ENCODE measurements at places on chromosomes 12 and 14.

GRCh38 chr14:101478096-101478495 is 83.2 kb upstream of the DIO3 start:
- H3K27ac ChIP-seq: no peak overlapping the region
- DNase-seq: peak; percentile 17
- no peak overlapping the region for H3K4me3 ChIP-seq
- H3K4me1 ChIP-seq: peaks cover 33% of the 10 kb centered on the region
- no peaks in the 10 kb centered on the region for H3K27me3 ChIP-seq
- no peaks in the 10 kb centered on the region for H3K36me3 ChIP-seq

GRCh38 chr14:68784226-68784910 is 8.5 kb downstream of the ZFP36L1 start:
- peak; percentile 13 for DNase-seq
- peaks cover 21% of the 10 kb centered on the region for H3K36me3 ChIP-seq
- peaks cover 60% of the 10 kb centered on the region for H3K4me1 ChIP-seq
- H3K27ac ChIP-seq: no peak overlapping the region
- H3K4me3 ChIP-seq: no peak overlapping the region
- no peaks in the 10 kb centered on the region for H3K27me3 ChIP-seq

DNA sequence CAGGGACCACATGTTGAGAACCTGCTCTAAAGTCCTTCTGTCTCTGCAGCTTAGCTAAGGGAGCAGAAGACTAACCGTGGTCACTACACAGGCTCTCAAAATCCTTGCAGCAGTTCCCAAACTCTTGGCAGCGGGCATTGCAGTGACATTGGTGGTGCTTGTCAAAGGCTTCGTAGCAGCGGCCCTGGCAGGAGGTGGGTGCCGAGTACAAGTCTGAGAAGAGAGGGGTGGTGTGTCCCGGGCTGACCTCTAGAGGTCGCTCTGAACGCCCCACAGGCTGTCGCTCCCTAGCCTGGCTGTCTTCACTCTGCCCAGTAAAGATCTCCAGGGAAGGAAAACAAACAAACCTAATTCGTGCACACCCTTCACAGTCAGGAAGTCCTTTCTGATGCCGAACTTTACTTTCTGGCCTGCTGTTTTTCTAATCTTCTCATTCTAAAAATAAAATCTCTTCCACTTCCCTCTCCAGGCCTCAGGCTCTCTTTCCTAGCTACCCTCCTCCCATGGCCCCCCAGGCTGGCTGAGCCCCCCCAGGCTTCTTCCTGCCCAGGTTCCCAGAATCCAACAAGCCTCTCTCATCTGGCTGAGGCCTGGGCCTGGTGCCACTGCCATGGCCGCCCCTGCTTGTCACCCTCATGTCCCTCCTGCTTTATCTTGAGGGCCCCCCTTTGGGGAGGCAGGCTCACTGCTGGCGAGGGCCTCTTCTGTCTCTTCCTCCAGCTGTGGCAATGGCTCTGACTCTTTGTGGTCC is 7.7 kb downstream of the ENDOU start:
- peak overlapping the region; percentile 84 for H3K27ac ChIP-seq
- peak; percentile 52 for DNase-seq
- no peak overlapping the region for H3K4me3 ChIP-seq
- no peaks in the 10 kb centered on the region for H3K36me3 ChIP-seq

DNA sequence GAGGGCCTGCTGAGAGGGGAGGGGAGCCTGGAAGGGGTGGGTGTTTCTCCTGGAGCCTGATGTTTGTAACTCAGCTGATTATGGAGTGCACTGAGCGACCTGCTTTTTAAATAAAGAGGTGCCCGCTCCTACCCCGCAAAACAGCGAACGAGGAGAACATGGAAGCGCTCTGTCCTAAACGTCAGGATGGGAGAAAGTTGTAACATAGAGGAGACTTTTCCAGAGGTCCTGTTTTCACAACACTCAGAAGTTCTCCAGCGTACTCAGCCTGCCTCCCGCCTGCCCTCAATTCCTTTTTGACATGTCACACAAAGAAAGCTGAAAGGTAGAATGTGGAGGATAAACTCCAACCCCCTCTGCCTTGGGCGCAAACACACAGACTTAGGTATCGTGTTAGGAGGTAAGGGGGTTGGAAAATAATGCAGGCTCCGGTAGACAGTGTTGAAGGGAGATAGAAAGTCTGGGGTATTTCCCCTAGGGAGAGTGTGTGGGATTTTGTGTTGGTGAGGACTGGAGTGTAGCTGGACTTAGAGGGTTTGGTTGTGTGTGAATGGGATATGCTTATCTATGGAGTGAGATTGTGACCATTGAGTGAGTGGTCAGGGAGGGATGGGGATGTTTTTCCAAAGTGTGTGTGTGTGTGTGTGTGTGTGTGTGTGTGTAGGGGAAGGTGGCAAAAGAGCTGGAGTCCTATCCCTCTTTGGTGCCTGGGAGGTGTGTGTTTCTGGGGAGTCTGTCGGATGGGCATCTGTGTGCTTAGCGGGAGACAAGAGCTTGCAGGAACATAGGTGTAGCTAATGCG is 2.1 kb downstream of the NTF3 start:
- peaks cover 41% of the 10 kb centered on the region for H3K27me3 ChIP-seq
- no peak overlapping the region for H3K27ac ChIP-seq
- DNase-seq: no peak
- no peak overlapping the region for H3K4me3 ChIP-seq
- H3K4me1 ChIP-seq: peaks cover 38% of the 10 kb centered on the region

GRCh38 chr14:60294411-60295069 is 45.5 kb downstream of the PPM1A start:
- no peak overlapping the region for H3K27ac ChIP-seq
- no peak overlapping the region for H3K4me3 ChIP-seq
- no peaks in the 10 kb centered on the region for H3K27me3 ChIP-seq
- no peak for DNase-seq
- no peaks in the 10 kb centered on the region for H3K4me1 ChIP-seq
- H3K36me3 ChIP-seq: peaks cover 11% of the 10 kb centered on the region

- H3K4me1 ChIP-seq: peaks cover 37% of the 10 kb centered on the region
- H3K27me3 ChIP-seq: no peaks in the 10 kb centered on the region
- H3K36me3 ChIP-seq: no peaks in the 10 kb centered on the region
- H3K27ac ChIP-seq: peak overlapping the region; percentile 75
- H3K4me3 ChIP-seq: no peak overlapping the region
These were observed 3.6 kb downstream of the SLC17A8 start for GRCh38 chr12:100360450-100360849.

GRCh38 chr12:41624571-41624970 is 436.5 kb downstream of the PDZRN4 start:
- H3K27me3 ChIP-seq: no peaks in the 10 kb centered on the region
- no peaks in the 10 kb centered on the region for H3K36me3 ChIP-seq
- no peak for DNase-seq
- no peak overlapping the region for H3K27ac ChIP-seq
- H3K4me1 ChIP-seq: peaks cover 3% of the 10 kb centered on the region

DNA sequence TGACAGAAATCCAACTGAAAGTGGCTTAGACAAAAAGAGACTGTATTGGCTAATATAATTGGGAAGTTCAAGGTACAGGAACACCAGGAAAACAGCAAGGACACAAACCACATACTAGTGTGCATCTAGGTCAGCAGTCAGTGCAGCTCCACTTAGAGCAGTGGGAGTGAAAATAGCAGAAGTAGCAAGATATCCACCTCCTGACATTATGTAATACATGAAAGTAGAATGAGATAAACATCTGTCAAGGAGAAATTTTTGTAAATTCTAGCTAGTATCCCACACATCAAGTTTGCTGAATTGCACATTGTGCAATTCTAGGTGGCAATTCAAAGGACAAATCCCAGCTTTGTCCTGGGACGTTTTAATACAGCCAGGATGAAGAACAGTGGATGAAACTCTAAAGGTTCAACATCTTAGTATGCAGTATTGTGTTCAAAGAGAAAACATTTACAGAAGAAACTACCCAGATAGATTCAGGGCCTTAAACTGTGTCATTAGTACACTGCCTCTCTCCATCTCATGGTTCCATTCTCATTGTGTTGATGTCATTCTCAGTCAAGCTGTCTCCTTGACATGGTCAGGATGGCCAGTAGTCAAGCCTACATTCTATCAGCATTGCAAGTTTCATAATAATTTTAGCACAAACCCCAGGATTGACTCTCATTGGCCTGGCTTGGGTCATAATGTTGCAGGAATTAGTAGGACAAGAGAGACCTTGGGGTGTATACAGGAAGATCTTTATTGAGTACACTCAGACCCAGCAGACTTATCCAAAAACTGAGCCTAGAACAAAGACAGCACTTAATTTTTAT is 56.8 kb downstream of the SDR9C7 start:
- no peaks in the 10 kb centered on the region for H3K4me1 ChIP-seq
- H3K36me3 ChIP-seq: no peaks in the 10 kb centered on the region

GRCh38 chr12:67925552-67925951 is 63.7 kb upstream of the IFNG-AS1 start:
- H3K4me1 ChIP-seq: peaks cover 29% of the 10 kb centered on the region
- H3K4me3 ChIP-seq: no peak overlapping the region
- no peaks in the 10 kb centered on the region for H3K36me3 ChIP-seq
- no peak for DNase-seq
- H3K27ac ChIP-seq: no peak overlapping the region

Measured in mesothelial cell of epicardium (in vitro differentiated cells).